ENCODE measurements at places on chromosomes 5 and 9.

GRCh38 chr9:38437193-38437823, 13.1 kb upstream of the IGFBPL1 start:
- no peak for DNase-seq

DNA sequence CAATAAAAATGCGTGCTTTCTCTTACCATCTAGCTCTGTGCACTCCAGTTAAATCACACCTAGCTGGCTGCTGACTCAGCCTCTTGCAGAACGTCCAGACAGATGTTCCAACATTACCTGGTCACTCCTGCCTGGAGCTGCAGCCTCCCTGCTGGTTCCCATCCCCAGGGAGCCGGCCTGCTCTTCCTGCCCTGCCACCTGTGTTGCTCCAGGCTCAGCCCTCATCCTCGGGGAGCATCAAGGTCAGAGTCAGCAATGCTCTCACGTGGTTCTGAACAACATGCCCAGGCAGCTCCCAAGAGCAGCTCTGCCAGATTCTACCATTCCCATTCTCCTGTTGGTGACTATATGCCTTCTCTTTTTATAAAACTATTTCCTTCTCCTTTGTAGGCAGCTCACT, 81.3 kb downstream of the GADD45G start:
- no peak for DNase-seq

- no peak for DNase-seq
These were observed 38.4 kb upstream of the ORM1 start for GRCh38 chr9:114284316-114285060.

DNA sequence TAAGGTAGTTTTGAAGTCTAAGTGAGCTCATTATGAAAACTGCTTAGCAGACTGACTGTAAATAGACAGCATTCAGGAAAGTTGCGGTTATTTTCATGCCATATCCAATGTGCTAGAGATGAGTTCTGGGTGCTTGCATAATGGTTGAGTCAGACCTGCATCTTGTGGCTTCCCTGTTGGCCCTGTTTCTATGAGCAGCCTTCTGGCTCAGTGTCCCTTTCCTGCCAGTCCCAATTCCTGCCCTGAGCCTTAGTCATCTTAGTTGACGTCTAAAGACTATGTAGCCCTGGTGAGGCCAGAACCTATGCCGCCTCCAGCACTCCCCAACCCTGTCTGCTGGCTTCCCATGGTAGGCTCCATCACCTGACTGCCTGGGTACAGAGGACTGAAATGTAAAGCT, 76.3 kb upstream of the TNFSF8 start:
- no peak for DNase-seq

GRCh38 chr9:123555646-123556045, 199.6 kb downstream of the CRB2 start:
- DNase-seq, result no peak

DNA sequence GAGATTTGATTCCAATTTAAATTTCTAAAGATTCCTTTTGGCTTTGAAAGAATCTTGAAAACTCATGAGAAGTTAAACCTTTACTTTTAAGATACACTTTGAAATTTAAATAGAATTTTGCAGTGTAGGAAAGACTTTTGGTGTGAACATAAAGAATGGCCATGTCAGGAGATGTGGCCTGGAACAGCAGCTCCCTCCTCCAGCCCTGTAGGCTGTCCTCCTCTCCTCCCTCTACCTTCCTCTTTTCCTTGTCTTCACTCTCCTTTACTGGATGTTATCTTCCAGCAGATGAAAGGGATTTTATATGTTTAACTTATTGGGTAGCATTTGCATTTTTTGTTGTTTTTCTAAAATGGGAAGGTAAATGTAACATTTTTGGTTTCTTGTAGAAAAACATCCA, 18.9 kb downstream of the ASPN start:
- DNase-seq, result no peak

GRCh38 chr5:135185481-135186065, 151.5 kb upstream of the PITX1 start:
- DNase-seq, result peak; percentile 37

GRCh38 chr5:79464695-79465332, 49.1 kb downstream of the HOMER1 start:
- DNase-seq, result no peak

- DNase-seq, result no peak
These were observed 14.0 kb upstream of the PWWP2A start for GRCh38 chr5:160133071-160133917.

DNA sequence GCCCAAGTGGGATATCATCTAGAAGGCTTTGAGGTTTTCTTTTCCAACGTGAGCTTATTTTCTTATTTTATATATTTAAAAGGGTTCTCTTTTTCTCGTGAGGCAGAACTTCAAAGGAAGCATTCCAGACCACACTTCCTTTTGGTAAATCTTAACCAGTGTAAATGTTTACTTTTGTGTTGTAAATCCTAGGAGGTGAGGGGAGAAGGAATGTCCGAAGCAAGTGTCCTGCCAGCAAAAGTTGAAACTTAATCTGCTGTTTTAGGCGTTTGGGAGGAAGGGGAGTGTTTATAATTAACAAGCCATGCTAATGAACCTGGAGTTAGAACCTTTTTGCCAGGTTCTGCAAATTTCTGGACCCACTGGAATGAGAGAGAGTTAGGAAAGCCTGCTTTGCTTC, 37.9 kb downstream of the WWC1 start:
- DNase-seq, result no peak

- DNase-seq, result no peak
These were observed 102.4 kb downstream of the DAPK1 start for GRCh38 chr9:87599901-87600610.

DNA sequence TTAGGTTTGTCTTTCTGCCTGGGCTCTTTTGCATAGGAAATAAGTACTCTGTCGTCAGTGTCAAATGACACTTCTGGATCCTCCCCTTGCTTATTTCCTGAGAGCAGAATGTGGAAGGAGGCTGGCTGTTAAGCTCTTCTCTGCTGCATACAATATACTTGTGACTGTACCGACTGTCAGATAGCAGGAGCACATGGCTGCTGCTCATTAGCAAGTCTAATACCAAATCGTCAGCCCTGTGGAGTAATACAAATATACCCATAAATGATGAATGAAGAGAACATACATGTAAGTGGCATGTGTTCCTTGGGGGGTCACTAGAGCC, at the start of gene GPR151:
Gene GPR151, minus strand, starts transcription at position 40 of the 325 bp plus-strand sequence. CDS start 77 bp downstream, outside the sequence.
- DNase-seq, result no peak

DNA sequence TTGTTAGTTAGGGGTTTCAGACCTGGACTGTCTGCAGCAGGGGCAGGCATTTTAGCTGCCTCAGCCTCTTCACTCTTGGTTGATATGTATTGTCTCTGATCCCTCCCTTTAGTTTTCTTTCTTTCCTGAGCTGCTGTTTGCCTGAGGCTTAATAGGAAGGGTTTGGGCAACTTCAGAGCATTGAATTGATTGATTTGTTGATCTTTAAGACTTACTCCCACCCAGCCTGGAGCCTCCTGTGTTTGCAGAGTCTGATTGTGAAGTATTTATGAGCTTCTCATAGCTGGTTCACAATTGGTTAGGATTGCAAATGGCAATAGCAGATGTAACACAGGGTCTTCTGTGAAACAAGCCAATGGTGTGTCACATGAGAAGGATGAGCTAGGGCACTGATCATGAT, 671.8 kb upstream of the SEMA6A start:
- no peak for DNase-seq

GRCh38 chr9:95107001-95107749, 210.3 kb downstream of the FANCC start:
- DNase-seq, result no peak

- DNase-seq, result no peak
These were observed 37.1 kb upstream of the PPP3R2 start for GRCh38 chr9:101631892-101632291.
